ENCODE measurements at places on chromosomes 12 and 14. TPM values are rescaled to one million over a fixed set of nuclear protein-coding genes. Genes with fewer than 3 reads are reported as not detected.

DNA sequence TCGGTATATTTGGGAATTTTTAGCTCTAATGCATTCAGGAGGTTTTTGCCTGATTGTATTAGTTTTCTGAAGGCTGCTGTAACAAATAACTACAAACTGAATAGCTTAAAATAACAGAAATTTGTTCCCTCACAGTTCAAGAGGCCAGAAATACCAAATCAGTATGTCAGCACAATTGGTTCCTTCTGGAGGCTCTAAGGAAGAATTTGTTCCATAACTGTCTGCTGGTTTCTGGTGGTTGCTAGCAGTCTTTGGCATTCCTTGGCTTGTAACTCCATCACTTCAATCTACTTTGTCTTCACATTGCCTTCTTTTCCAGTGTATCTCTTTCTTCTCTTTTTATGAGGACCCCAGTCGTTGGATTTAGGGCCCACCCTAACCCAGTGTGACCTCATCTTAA is 21.3 kb downstream of the TMTC3 start:
- no peak for DNase-seq

GRCh38 chr14:61154641-61155040 is 126.5 kb downstream of the TMEM30B start:
- DNase-seq: no peak

DNA sequence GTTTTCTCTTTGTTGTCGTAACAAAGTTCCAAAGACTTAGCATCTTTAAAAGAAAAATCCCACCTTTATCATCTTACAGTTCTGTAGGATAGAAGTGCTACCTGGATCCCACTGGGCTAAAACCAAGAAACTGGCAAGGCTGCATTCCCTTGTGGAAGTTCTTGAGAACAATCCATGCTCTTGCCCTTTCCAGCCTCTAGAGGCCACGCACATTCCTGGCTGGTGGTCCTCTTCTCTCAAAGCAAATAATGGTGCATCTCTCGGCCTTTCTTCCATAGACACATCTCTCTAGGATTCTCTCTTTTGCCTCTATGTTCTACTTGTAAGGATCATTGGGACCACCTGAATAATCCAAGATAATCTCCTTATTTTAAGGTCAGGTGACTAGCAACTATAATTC is 8.2 kb upstream of the PAWR start:
- DNase-seq: no peak

- DNase-seq: no peak
Observed at GRCh38 chr12:132094269-132094891, 49.7 kb downstream of the DDX51 start.

DNA sequence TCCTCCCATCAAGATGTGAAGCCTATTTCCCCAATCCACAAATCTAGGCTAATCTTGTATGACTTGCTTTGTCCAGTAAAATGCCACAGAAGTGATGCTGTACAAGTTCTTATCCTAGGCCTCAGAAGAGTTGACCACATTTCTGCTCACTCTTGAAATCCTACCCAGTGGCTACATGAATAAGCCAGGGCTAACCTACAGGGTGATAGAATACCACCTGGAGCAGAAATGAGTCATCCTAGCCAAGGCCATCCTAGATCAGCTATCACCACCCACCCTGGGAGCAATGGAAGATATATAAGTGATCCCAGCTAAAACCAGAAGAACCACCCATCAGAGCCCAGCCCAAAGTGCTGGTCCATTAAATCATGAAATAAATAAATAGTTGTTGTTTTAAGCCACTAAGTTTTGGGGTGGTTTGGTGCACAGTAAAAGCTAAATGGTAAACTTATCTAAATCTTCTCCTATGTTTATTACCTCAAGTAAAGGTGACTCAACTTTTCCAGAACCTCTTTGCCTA is 105.1 kb downstream of the RPS29 start:
- DNase-seq: no peak

DNA sequence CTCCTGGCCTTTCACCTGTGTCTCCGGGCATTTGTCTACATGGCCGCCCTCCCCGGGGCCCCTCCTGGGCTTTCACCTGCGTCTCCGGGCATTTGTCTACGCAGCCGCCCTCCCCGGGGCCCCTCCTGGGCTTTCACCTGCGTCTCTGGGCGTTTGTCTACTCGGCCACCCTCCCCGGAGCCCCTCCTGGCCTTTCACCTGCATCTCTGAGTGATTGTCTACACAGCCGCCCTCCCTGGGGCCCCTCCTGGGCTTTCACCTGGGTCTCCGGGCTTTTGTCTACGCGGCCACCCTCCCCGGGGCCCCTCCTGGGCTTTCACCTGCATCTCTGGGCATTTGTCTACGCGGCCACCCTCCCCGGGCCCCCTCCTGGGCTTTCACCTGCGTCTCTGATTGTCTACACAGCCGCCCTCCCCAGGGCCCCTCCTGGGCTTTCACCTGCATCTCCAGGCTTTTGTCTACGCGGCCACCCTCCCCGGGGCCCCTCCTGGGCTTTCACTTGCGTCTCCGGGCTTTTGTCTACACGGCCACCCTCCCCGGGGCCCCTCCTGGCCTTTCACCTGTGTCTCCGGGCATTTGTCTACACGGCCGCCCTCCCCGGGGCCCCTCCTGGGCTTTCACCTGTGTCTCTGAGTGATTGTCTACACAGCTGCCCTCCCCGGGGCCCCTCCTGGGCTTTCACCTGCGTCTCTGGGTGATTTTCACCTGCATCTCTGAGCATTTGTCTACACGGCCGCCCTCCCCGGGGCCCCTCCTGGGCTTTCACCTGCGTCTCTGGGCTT is 68.0 kb upstream of the GALNT9 start:
- no peak for DNase-seq

DNA sequence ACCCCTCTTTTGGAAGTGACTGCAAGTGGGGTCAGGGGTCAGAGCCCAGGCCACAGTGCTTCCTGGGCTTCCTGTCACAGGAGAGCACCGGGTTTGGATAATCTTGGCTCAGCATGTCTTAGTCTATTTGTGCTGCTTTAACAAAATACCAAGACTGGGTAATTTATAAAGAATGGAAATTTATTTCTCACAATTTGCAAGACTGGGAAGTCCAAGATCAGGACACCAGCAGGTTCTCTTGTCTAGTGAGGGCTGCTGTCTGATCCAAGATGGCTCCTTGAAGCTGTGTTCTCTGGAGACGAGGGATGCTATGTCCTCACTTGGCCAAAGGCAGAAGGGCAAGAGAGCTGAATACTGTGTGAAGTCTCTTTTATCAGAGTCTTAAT is 74.1 kb downstream of the RIN3 start:
- no peak for DNase-seq

- DNase-seq: no peak
Observed at GRCh38 chr14:32984241-32984930, 45.7 kb downstream of the NPAS3 start.

DNA sequence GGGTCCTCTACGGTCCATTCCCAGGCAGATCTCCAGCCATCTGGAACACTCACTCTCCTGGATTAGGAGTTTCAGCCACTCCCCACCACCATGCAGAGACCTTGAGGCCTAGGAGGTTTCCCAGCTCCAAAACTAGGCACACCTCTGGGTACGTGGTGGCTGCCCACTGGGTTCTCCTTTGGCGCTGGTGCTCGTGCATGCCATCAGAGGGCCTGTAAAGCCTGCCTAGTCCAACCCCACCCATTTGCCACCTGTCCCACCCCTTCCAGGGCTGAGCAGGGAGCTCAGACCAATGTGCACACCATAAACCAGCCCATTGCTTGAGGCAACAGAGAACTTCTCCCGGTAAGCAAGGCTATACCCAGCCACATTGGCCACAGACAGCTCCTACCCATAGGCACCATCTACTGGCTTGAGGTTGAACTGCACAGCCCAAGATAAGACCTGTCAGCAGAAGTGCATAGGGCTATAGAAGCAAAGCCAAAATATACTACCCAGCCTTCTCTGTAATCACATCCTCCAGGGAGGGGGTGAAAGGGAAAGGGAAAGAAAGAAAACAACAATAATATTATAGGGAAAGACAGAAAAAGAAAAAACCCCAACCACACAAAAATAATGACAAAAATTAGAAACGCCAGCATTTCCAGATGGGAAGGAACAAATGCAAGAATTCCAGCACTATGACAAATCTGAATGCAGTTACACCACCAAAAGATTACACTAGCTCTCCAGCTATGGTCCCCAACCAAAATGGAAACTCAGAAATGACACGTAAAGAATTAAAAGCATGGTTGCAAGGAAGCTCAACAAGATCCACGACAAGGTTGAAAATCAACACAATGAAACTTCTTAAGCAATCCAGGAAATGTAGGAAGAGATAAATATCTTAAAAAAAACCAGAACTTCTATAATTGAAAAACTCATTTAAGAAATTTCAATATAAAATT is 111.9 kb upstream of the CCDC175 start:
- DNase-seq: peak; percentile 54

DNA sequence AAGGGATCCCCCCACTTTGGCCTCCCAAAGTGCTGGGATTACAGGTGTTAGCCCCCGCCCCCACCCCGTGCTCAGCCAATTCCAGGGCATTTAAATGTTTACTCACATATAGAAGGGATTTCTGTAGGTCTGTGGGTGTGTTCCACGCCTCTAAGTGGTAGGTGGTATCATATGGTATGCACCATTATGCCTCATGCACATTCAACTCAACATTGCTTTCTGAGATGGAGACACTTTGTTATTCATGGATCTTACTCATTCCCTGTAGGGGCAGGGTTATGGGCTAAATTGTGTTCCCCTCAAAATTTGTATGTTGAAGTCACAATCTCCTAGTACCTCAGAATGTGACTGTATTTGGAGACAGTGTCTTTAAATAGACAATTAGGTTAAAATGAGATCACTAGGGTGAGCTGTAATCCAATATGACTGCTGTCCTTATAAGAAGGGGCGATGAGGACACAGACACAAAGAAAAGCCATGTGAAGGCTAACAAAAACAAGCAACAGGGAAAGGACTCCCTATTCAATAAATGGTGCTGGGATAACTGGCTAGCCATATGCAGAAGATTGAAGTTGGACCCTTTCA is 200.6 kb downstream of the EFCAB11 start:
- no peak for DNase-seq

DNA sequence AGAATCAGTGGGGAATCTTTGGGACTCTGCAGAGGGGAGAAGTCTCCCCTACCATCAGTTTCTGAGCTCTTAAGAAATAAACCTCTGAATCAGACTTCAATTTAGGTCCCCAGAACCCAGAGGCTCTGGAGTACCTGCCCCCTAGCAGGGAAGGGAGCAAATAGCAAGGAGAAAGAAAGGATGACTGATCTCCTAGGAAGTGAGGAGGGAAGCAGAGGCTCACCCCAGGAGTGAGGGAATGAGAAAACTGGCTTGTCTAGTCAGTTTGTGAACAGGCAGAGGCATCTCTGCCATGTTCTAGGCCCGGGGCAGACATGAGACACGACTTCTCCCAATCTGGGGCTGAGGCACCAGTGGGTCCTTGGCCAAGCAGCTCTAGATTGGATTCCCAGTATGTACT is 24.3 kb upstream of the SMUG1 start:
- DNase-seq: no peak

- DNase-seq: no peak
Observed at GRCh38 chr14:87430810-87431209, 562.2 kb downstream of the GALC start.

GRCh38 chr14:99592933-99593753 is 10.9 kb downstream of the CCDC85C start:
- no peak for DNase-seq

The INHBC gene
- total RNA-seq: not detected

The EPYC gene
- not detected for total RNA-seq

The OAS2 gene
- 276 TPM for total RNA-seq

The FOXM1 gene
- 155 TPM for total RNA-seq

The BCL7A gene
- 2.8 TPM for total RNA-seq

The TAS2R8 gene
- not detected for total RNA-seq

The CELA1 gene
- total RNA-seq: not detected

The ACSM4 gene
- not detected for total RNA-seq
